ENCODE measurements at places on chromosomes 5 and 9. TPM values are rescaled to one million over a fixed set of nuclear protein-coding genes. Genes with fewer than 3 reads are reported as not detected.

DNA sequence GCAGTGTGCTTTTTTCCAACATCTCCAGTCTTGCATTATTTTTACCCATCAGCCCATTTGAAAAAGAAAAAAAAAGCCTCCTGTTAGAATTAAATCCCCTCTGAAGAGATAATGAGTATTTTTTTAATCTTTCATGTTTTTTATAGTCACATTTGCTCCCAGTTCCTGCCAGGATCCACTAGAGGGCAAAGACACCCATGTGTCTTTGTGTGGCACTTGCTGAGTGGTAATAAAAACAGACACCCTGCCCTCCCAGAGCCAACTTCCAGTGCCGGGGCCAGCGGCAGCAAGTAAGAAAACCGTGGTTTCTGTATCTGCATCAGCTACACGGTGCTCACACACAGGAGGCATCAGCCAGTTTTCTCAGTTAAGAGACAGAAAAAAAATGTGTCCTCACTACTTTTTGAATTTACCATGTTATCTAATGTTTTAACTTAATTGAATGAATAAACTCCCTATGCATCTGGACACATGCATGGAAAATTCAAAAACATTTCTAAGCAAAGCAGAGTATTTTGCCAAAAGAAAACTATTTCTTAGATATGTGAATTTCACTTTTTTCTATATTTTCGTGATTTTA is 70.2 kb upstream of the PLEKHG4B start:
- peak; percentile 25 for DNase-seq

DNA sequence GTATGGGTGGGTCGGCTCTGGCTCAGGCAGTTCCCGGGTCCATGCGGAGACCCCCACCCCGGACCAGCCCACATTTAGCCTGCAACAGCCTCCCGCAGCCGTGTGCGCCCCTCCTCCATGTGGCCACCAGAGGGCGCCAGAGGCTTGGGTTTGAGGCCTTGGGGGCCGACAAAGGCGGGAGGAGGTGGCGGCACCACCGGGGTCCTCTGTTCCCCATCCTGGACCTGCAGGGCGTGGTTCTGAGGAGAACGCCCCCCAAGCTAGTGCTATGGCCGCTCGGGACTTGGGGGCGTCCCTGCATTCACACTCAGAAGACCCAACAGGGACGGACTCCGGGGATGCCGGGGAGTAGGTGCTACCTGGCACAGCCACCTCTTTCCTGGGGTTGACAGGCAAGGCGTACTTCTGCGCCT is 16.5 kb downstream of the ASS1 start:
- peak; percentile 68 for DNase-seq

GRCh38 chr9:14158136-14158813 is 155.7 kb downstream of the NFIB start:
- no peak for DNase-seq

- no peak for DNase-seq
These were observed 21.1 kb downstream of the CARTPT start for GRCh38 chr5:71740015-71740753.

LMX1B gene
- total RNA-seq, result not detected

Data from dermis blood vessel endothelial cell (primary cell).